Stimulated activated CD8-positive, alpha-beta memory T cell treated with anti-CD3 and anti-CD28 coated beads, Interleukin-4, amount 100 ng/mL, for 4 hours (primary cell): ENCODE measurements at places on chromosomes 16 and 17.

DNA sequence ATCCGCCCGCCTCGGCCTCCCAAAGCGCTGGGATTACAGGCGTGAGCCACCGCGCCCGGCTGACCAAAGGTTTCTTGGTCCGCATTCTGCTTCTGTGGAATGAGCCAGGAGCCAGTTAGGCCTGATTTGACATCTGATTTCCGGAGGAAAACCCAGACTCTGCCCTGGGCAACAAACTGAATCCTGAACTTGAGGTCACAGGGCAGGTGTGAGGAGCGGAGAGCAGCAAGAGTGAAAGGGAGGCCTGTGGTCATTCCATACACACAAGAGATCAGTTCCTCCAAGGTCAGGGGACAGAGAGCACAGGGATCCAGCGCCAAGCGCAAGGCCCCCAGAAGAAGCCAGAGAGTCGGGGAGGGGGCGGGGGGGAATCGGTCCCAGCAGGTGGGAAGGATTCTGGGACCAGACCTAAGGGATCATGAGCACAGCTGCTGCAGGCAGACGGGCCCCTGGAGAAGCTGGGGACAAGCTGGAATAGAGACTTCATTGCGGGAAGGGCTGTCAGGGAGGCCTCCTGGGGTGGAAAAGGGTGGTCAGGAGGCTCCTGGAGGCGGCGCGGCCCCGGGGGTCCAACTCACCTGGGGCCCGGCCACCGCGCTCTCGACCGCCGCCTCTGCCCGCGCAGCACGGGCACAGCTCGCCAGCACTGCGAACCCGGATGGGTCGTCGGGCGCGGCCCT is 436 bp downstream of the SHPK start:
- DNase-seq, result no peak

DNA sequence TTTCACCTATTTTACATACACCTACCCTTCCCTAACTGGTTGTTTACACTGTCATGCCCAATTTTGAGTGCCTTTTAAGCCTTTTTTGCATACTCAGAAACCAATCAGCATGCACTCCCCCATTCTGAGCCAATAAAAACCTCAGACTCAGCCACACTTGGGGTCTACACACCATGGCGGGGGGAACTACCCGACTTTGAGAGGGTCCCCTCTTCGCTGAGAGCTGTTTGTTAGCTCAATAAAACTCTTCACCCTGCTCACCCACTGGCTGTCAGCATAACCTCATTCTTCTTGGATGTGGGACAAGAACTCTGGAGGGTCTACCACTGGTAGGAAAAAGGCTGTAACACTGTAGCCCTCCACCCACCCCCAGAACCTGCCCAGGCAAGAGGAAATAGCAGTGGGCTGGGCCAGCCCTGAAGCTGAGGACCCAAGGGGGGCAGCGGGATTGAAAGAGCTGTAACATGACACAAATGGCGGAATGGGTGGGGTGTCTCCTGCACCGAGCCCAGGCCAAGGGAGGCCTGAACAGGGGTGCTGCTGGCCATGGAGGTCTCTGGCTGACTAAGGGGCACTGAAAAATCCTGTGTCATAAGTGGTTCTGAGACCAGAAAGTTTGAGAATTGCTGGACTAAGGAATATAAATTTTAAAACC is 3.0 kb upstream of the FLYWCH2 start:
- no peak for DNase-seq

- no peak for DNase-seq
Observed at GRCh38 chr17:2903193-2903974, 107.1 kb downstream of the RAP1GAP2 start.

- DNase-seq, result no peak
Observed at GRCh38 chr16:87548046-87548445, 54.3 kb upstream of the JPH3 start.

DNA sequence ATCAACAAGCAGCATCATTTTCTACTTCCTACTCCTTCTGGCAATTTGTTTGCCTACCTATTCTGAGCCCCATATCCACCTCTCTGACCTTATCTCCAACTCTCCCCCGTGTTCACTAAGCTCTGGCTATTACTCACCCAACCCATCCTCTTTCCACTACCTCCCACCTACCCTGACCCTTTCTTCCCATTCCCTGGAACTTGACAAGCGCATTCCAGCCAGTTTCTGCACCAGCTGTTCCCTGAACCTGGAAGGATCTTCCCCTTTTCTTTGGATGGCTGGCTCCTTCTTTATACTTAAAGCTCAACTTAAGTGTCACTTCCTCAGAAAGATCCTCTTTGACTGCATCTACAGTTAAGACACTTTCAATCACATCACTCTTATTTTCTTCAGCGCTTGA is 2.2 kb downstream of the DCUN1D3 start:
- DNase-seq, result no peak

DNA sequence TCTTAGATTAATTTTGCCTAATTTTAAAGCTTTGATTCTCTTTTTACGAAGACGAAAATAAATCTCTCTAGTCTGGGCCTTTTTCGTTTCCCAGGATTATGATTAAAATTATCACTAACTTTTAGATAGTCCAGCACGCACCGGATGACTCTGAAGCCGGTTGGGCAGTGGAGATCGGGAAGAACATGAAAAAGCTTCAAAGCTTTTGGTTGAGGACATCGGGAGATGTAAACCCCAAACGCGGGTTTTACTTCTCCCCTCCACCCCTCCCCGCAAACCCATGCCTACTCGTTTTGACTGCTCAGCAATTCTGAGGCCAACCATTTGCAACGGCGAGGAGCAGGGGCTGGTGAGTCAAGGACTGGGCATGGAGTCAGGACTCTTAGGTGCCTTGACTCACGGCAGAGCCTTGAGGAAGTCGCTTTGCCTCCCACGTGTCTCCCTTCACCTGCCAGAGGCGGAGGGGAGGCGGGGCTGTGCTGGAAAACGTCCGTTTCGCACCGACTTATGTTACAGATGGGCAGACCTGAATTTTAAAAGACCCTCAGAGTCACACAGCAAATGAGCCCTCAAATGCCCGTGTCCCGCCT is 989 bp upstream of the DUSP14 start:
- DNase-seq, result peak; percentile 40

DNA sequence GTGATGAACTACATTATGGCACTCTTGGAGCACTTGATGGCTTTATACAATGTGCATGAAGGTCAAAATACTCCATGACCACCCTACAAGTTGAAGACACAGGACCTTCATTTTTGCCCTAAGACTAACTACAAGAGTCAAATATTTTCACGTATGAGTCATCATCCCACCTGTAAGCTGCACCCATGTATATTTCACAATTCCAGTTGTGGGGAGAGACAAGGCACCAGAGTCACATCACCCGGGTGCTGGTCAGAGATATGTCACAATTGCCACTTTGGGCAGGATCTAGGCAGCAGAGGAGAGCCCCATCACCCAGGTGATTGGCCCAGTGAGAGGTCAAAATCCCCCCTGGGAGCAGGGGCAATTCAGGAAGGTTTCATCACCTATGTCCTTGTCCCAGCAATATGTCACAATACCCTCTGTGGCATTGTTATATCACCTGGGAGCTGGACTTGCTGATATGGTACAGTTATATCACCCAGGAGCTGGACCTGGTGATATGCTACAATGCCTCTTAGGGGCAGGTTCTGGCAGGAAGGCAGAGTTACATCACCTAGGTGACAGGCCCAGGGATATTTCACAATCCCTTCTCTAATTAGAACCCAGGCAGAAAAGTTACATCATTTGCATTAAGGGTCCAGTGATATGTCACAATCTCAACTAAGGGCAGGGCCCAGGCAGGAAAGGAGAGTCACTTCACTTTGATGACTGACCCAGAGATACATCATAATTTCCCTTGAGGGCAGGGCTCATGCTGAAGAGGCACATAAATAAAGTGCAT is 1839.2 kb downstream of the TP53TG3F start:
- no peak for DNase-seq

- DNase-seq, result no peak
Observed at GRCh38 chr16:81637336-81638235, 141.5 kb upstream of the PLCG2 start.

DNA sequence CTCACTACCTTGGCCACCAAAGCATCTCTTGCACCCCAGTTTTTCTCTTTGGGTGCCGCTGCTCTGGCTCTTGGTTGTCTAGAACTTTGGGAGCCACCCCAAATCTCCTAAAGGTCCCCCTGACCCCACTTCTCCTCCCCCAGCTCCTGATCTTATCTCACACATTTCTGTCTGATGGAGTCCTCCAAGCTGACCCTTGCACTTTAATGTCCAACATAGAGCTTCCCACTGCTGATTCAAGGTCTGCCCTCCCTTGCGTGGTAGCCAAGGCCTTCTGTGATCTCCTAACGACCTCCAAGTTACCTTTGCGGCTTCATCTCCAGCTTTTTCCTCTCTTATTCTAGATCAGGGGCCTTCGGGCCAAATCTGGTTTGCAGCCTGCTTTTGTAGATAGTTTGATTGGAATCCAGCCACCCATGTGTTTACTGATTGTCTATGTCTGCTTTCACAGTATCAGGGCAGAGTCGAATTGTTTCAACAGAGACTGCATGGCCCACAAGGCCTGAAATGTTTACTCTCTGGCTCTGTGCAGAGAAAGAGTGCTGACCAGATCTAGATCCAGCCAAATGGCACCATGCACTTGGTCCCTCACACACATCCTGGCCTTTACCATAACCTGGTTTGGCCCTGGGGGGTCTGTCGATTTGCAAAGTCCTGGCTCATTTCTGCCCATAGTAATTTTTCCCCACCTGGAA is 168.6 kb downstream of the HAPSTR1 start:
- no peak for DNase-seq

- no peak for DNase-seq
Observed at GRCh38 chr17:17946093-17946492, 26.1 kb downstream of the TOM1L2 start.

DNA sequence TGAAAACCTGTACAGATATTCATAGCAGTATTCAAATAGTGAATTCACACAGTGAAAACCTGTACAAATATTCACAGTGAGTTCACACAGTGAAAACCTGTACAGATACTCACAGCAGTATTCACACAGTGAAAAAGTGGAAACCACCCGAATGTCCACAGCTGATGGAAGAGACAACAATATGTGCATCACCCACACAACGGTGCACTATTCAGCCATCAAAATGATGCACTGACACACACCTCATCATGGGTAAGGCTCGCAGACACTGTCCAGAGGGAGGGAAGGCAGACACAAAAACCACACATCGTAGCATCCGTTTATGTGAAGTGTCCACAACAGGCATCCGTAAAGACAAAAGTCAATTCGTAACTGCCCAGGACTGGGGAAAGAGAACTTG is 100.9 kb downstream of the VPS53 start:
- DNase-seq, result no peak
